G401 (cell line): ENCODE measurements at places on chromosomes 3 and 15.

- peak; percentile 24 for DNase-seq
Measured at GRCh38 chr3:128906031-128906803, 26.8 kb downstream of the ACAD9 start.

- DNase-seq: no peak
Measured at GRCh38 chr15:101137312-101137940, 114.4 kb downstream of the CHSY1 start.

DNA sequence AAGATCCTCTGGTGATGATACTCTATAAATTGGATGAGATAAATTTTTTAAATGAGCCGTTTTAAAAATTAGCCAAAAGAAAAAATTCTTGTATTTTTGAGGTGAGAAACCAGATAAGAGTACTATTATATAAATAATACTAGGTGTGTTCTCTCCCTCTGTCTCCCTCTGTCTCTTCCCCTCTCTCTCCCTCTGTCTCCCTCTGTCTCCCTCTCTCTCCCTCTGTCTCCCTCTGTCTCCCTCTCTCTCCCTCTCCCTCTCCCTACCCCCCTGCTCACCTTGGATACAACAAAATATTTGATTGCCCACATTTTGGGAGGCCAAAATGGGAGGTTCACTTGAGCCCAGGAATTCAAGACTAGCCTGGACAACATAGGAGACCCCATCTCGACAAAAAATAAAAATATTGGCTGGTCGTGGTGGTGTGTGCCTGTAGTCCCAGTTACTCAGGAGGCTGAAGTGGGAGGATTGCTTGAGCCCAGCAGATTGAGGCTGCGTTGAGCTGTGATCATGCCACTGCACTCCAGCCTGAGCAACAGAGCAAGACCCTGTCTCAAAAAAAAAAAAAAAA is 168.5 kb downstream of the TCF12 start:
- no peak for DNase-seq

- no peak for DNase-seq
Measured at GRCh38 chr3:48404440-48405342, 25.2 kb downstream of the PLXNB1 start.

GRCh38 chr3:129556890-129557547 is 14.0 kb downstream of the H1-8 start:
- DNase-seq: no peak

DNA sequence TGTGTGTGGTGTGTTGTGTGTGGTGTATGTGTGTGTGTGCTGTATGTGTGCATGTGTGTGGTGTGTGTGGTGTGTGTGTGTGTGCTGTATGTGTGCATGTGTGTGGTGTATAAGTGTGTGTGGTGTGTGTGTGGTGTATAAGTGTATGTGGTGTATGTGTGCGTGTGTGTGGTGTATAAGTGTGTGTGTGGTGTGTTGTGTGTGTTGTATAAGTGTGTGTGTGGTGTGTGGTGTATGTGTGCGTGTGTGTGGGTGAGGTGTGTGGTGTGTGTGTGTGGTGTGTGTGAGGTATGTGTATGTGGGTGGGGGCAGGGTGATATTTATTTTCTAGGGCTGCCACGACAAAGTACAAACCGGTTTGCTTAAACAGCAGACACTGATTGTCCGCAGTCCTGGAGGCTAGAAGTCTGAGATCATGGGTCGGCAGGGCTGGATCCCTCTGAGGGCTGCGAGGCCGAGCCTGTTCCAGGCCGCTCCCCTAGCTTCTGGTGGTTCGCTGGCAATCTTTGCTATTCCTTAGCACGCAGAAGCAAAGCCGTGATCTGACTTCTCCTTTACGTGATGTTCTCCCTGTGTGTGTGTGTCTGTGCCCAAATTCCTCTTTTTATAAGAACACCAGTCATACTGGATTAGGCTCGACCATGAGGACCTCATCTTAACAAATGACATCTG is 160.2 kb downstream of the XXYLT1 start:
- DNase-seq: no peak

GRCh38 chr3:139611528-139611927 is 66.2 kb downstream of the NMNAT3 start:
- no peak for DNase-seq

DNA sequence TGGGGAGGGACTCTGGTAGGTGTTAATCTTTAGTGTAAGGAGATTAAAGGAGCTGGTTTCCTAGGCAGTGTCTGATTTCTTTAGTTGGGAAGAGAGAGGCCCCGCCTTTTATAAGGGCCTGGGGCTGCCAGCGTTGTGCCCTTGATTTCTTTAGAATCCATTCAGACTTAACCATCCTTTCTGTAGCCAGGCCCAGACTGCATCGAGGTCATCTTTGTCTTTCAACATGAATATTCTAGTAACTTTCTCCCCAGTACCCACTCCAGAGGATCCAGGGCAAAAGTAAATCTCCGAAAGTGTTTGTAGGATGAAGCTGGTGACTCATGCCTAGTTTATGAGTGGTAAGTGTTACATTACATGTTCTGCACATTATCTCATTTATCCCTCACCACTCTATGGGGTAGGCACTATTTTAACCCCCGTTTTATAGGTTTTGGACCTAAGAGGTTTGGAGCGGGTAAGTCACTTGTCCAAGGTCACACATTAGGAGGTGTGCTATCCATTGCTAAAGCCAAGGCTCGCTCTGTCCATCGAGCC is 11.8 kb upstream of the USP3 start:
- DNase-seq: no peak

GRCh38 chr3:12345141-12345561 is 56.3 kb downstream of the PPARG start:
- DNase-seq: no peak

DNA sequence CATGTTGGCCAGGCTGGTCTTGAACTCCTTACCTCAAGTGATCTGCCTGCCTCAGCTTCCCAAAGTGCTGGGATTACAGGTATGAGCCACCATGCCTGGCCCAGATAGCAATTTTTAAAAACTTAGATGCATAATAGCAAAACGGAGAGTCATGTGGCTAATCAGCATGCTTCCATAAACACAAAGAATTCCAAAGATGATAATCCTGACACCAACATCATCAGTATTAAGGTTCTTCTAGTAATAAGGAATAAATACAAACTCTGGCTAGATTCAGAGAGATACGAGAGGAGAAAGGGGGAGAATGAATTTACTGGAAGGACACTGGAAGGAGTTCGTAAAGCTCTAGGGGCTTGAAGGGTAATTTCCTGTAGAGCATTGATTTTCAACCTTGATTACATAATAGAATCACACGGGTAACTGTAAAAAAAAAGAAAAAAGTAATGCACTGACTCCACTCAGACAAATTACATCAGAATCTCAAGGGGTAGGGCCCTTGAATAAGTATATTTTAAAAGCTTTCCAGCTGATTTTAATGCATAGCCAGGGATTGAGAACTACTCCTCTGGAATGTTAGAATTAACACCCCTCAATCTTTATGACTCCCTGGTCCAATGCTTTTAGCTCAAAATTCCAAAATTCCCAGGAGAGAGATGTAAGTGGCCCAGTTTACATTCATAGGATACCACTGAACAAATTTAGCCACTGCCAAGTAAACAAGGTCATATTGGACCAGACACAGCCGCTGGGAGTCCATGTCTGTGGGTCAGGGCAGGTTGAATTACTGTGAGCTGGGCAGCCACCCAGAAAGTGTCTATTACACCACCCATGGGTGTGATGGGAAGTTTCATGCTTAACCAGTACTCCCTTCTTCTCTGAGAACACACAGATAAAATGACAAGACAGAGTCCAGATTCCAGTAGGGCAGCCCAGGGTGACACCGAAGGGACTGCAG is 243.9 kb downstream of the TBL1XR1 start:
- DNase-seq: no peak

DNA sequence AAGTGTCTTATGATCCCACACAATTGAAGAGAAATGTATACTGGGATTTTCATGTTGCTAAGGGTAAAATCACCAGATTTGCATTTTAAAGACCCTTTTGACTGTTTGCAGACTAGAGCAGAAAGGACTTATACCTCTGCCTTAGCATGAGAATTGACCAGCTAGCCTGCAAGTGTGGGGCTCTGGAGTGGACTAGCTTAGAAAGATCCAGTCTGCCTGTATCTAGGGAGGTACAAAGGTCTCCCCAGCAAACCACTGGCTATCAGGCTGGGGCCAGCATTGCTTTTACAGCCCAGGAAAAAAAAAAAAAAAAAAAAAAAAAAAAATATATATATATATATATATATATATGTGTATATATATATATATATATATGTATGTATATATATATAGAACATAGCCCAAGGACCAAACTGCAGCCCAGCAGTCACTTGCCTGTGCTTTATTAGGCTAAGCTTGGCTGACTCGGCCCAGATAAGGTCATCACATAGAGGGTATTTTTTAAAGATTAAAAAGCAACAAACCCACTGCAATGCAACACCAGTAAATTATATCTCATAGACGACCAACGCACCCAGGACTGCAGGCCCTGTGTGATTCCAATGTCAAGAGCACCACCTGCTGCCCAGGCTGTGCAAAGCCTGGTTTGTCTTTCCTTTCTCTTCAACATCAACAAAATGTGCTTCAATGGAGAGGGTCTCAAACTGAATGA is 63.7 kb downstream of the DCLK3 start:
- peak; percentile 78 for DNase-seq

DNA sequence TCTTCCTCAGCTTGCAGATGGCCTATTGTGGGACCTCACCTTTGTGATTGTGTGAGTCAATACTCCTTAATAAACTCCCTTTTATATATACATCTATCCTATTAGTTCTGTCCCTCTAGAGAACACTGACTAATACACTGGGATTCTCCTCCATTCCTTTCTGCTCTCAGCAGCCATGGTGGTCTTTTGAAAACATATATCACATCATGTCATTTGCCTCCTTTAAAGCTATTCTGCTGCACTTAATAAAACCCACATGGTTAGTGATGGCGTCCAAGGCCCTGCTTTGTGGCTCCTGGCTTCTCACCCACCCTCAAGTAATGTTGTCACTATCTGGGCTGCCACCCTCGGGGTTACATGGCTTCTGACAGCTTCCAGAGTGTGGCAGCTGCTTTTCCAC is 169.5 kb downstream of the CADPS start:
- no peak for DNase-seq

GRCh38 chr3:186277268-186277909 is 84.6 kb downstream of the DGKG start:
- peak; percentile 49 for DNase-seq

- DNase-seq: no peak
Measured at GRCh38 chr15:28252831-28253230, 69.1 kb downstream of the HERC2 start.

- DNase-seq: no peak
Measured at GRCh38 chr3:15199493-15200105, 6.4 kb upstream of the CAPN7 start.

GRCh38 chr3:172869368-172869771 is 118.8 kb downstream of the ECT2 start:
- no peak for DNase-seq

- DNase-seq: no peak
Measured at GRCh38 chr3:154022606-154023005, 98.6 kb upstream of the ARHGEF26 start.
